Breast epithelium (tissue), 4 donors: ENCODE measurements at places on chromosomes 6 and 20. TPM values are rescaled to one million over a fixed set of nuclear protein-coding genes. Genes with fewer than 3 reads are reported as not detected.

- no peak for DNase-seq
Observed at GRCh38 chr6:157527471-157527907, 146.5 kb downstream of the ZDHHC14 start.

GRCh38 chr6:43729537-43729936 lies 40.5 kb upstream of the VEGFA start:
- DNase-seq, result no peak

Gene KHDC1L
- not detected for total RNA-seq

Gene UBE2C
- 5.9 TPM for total RNA-seq

Gene TUBB2B
- 7.5 TPM for total RNA-seq

GRCh38 chr6:115914098-115914497 lies 146.6 kb downstream of the FRK start:
- no peak for DNase-seq

- no peak for DNase-seq
Observed at GRCh38 chr6:9890469-9890868, 524.4 kb downstream of the TFAP2A start.

Gene TFAP2D
- not detected for total RNA-seq

- DNase-seq, result peak; percentile 15
Observed at GRCh38 chr6:169161572-169162167, 92.0 kb downstream of the THBS2 start.

Gene PHACTR3
- 0.16 TPM for total RNA-seq

GRCh38 chr20:48962421-48962820 lies 40.9 kb downstream of the ARFGEF2 start:
- DNase-seq, result no peak

- no peak for DNase-seq
Observed at GRCh38 chr6:157521362-157522335, 140.7 kb downstream of the ZDHHC14 start.

- DNase-seq, result peak; percentile 64
Observed at GRCh38 chr20:39152126-39152525, 190.0 kb downstream of the DHX35 start.

Gene RNF39
- total RNA-seq, result 11.1 TPM

GRCh38 chr20:5077761-5078387 lies 41.9 kb downstream of the PCNA start:
- no peak for DNase-seq

DNA sequence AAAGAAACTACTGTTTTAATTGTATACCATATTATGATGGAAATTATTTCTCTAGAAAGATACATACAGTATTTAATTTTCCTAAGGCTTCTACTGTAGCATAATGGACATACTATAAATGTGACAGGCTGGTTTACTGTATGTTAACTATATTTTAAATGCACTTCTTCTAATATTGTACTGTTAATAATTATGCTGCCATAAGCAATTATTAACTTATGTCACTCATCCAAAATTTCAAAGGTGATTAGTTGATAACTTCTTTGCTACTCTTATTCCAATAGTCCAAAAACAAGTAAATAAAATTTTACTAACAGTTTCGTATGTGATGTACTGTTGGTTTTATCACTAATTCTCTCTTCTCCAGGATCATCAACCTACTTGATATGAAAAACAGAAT lies 28.1 kb downstream of the HIVEP2 start:
- DNase-seq, result no peak
